ENCODE measurements at places on chromosomes 11 and 22.

- DNase-seq: peak; percentile 20
These were observed 35.1 kb downstream of the RRP8 start for GRCh38 chr11:6568191-6568918.

- peak; percentile 61 for DNase-seq
These were observed 166.8 kb downstream of the TEAD1 start for GRCh38 chr11:12840871-12841660.

DNA sequence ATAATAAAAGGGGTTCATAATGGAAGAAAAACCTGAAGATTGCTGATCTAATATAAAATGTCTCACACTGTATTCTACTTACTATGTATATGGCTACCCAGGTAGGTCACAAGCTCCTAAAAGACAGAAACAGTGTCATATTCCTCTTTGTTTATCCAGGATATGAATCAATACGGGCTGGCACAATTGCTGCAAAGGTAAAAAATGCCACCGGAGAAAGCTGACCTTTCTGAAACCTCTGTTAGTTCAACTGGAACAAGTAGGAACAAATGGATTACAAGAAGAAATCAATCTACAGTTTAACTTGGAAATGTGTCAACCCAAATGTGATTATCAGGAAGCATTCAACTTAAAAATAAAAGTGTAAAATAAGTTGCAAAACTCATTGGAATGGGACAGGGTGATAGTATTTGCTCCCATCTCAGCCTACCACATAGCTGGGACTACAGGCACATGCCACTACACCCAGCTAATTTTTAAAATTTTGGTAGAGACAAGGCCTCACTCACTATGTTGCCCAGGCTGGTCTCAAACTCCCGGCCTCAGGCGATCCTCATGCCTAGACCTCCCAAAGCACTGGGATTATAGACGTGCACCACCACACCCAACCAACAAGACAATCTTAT, 27.6 kb downstream of the SLC35F2 start:
- no peak for DNase-seq

DNA sequence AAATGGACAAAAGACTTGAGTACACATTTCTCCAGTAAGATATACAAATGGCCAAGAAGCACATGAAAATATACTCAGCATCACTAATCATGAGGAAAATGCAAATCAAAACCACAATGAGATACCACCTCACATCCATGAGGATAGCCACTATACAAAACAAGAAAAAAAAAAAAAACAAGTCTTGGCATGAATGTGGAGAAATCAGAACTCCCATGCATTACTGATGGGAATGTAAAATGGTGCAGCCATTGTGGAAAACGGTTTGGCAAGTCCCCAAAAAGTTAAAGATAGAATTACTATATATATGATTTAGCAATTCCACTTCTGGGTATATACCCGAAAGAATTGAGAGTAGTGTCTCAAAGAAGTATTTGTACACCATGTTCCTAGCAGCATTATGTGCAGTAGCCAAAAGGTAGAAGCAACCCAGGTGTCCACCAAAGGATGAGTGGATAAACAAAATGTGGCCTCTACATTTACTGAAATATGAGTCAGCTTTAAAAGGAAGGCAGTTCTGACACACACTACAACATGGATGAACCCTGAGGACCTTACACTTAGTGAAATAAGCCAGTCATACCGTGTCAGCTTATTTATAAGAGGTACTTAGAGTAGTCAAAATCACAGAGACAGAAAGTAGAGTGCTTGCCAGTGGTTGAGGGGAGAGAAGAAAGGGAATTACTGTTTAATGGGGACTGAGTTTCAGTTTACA, 146.3 kb downstream of the WNT7B start:
- peak; percentile 61 for DNase-seq

DNA sequence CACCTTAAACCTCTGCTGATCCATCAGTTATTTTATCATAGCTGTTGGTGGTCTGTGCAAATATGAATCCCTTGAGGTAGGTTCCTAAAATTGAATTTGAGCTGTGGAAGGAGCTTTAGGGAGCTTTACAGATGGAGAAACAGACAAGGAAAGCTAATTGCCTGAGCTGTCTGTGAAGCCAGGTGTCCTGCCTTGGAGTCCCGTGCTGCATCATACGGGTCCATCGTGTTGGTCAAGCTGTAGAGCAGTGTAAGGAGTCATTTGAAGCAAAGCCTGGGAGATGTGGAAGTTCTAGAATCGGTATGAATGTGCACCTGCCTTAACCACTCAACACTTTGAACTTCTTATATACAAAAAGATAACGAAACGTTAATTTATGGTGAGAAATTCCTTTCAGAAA, 1.0 kb downstream of the POLA2 start:
- peak; percentile 22 for DNase-seq

GRCh38 chr11:33987545-33987944, 64.0 kb upstream of the CAPRIN1 start:
- DNase-seq: no peak

- DNase-seq: peak; percentile 76
These were observed 2.6 kb upstream of the LTBP3 start for GRCh38 chr11:65560555-65561418.

DNA sequence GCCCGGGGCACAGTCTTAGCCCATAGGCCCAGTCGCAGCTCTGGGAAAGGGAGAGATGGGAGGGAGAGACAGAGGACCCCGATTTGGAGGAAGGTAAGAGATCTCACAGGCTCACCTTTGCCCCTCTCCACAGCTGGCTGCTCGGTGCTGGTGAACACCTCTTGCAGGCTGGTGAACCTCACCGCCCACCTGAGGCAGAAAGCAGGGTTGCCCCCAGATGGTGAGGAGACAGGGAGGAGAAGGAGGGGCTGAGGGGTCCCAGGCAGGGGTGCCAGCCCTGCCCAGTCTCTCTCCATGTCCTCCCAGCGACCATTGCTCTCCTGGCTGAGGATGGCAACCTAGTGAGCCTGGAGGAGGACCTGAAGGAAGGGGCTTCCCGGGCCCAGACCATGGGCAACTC, 1.2 kb downstream of the C22orf15 start:
- DNase-seq: no peak

- no peak for DNase-seq
These were observed 8.8 kb upstream of the MED17 start for GRCh38 chr11:93775289-93775688.

- DNase-seq: no peak
These were observed 5.5 kb downstream of the C11orf16 start for GRCh38 chr11:8927233-8927632.

DNA sequence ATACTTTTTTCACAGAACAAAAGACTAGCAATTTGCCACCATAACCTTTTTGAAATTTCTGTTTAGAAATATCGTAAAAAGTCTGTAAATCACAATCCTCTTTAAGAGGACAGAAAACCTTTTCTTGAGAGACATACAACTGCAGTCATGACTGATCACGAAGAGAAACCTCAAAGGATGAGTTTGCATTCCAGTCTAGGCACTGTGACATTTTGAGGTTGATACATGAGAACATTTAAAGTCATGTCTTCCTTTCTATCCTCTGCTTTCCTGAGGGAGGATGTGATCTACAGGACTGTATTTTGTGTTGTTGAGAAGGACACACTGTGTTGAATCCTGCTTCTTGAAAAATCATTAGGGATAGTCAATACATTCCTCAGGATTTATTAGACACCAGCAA, 476.7 kb upstream of the CCDC179 start:
- DNase-seq: peak; percentile 40

DNA sequence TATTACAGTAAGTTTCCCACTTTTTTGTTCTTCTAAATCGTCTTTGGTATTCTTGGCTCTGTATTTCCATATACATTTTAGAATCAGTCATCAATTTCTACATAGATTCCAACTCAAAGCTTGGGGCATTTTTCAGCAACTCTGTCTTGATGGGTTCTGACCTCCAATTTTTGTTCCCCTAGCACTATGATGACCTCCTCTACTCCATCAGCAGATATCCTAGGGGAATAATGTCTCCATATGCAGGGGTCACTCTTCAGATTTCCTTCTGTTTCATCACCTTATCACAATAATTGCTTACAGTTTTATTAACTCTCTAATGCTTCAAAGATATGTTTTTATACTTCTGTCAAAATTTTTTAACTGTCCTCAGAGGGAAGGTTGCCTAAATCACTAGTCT, 91.3 kb upstream of the TP53AIP1 start:
- no peak for DNase-seq

- no peak for DNase-seq
These were observed 243.1 kb upstream of the TENM4 start for GRCh38 chr11:79683930-79684329.

GRCh38 chr11:62462508-62462892, 43.7 kb downstream of the SCGB1A1 start:
- no peak for DNase-seq

DNA sequence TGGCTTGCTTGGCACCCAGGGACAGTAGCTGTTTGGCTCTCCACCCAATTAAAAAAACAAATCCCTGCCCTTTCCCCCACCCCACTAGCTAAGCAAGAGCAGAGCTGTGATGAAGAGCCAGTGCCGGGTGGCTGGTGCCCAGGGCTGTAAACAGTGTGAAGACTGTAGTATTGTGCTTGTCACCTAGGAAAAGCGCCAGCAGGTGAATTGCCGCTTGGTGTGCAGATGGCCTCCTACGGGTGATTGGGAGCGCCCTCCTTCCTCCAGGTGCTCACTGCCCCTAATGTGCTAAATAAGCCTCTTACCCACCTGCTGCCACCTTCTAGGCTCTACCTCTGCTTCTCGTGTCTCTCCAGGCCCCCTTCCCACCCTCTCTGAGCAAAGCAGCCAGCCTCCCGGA, 18.4 kb upstream of the RAPSN start:
- DNase-seq: no peak

DNA sequence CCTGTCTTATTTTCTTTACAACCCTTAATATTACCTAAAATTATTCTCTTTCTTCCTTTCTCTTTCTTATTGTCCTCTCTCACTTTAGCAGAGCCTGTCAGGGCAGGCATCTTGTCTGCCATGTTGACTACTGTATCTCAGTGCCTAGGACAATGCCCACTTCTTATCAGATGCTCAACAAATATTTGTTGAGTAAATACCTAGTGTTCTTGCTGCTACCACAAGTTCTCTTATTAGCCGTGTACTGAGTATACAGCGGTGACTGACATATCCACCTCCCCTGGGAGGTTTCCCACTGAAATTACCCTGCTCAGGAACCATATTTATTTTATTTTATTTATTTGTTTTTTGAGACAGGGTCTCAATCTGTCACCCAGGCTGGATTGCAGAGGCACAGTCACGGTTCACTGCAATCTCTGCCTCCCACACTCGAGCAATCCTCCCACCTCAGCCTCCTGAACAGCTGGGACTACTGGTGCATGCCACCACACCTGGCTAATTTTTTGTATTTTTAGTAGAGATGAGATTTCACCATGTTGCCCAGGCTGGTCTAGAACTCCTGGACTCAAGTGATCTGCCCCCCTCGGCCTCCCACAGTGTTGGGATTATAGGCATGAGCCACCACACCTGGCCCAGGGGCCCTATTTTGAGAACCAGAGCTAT, 6.7 kb downstream of the HPX start:
- no peak for DNase-seq

DNA sequence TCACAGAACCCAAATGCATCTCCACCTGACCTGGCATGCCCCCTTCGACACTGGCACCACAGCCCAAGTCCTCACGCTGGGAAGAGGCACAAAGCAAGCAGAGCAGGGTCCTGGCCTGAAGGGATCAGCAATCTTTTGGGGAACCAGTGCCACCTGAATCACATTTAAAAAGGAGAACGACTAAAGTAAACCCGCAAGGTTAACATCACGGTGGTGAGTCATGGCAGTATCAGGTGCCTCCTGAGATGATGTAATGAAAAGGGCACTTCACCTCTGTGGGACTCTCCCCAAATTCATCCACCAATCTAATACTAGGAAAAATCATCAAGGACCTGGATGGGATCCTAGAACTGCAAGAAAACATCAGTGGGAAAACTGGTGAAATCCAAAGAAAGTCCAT, 44.9 kb downstream of the PACSIN2 start:
- DNase-seq: no peak

DNA sequence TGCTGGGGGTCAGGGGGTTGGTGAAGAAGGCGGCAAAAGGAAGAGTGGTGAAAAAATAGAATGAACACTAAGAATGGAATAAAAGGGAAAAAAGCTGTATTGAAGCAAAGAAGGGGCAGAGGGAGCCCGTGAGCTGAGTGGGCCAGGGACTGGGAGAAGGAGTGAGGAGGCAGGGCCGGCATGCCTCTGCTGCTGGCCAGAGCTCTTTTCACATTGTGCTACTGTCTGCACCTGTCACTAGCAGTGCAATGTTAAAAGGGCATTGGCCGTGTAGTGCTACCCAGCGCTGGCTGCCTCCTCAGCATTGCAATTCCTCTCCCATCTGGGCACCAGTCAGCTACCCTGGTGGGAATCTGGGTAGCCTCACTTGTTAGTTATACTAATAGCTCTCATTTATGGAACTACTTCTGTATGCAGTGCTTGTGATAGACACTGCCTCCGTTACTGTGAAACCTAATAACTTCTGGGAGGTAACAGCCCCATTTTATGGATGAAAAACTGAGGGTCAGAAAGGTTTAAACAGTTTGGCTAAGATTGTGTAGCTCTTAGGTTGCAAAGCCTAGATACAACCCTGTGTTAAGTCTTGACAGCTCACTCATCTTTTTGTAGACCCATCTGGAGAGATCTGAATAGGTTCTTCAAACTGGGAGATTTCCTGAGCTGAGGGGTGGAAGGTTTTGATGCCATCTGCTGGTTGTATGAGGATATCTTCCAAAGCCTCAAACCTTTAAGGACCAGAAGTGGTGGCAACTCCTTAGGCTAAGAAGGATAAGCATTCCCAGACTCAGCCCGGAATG, 8.5 kb downstream of the YPEL4 start:
- peak; percentile 64 for DNase-seq

- DNase-seq: no peak
These were observed 66.1 kb upstream of the VPREB1 start for GRCh38 chr22:22178355-22178965.

DNA sequence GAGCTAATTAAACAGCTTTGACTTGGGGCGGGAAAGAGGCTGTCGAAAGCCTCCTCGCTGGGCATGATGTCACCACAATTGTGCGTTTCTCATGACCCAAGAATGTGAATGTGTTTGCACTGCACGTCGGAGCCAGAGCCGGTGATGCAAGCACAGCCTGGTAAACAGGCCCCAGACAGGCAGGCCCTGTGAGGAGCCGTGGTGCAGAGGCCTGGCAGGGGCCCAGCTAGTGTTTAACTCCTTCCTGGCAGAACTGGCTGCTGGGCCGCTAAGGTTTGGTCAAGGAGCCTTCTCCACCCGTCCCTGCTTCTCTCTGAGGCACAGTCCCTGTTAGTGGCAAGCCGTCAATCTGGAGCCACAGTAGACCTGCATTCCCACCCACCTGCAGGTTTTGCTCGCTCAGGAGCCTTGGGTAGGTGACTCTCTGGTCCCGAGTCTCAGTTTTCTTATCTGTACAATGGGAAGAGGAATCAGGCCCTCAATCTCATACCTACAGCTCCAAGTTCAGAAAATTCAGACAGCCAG, 25.4 kb upstream of the SMTN start:
- peak; percentile 99 for DNase-seq

DNA sequence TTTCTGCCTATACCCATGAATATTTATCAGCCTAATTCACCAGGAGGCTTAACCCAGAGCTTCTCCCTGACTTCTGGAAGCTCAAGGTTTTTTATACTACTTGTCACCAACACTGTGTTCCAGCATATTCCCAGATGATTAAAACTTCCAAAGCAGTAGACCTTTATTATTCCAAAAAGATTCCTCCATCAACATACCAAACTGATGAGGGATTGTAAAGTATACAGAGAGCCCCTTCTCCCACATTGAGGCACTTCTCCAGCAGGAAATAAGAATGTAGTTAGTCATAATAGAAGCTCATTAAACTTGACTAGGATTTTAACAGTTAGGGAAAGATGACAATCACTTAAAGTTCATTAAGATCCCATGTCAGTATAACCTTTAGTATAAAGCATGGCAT, 51.4 kb upstream of the CEP126 start:
- peak; percentile 90 for DNase-seq
